Stimulated activated CD4-positive, alpha-beta T cell treated with anti-CD3 and anti-CD28 coated beads, Interleukin-1b, Interleukin-23, amount 100 ng/mL, for 1 hour (primary cell): ENCODE measurements at places on chromosomes 11 and 22.
A peak's percentile ranks its signal among the peaks of the same experiment; 100 is the strongest.

- DNase-seq, result no peak
Observed at GRCh38 chr11:3183523-3183922, 18.4 kb upstream of the OSBPL5 start.

- DNase-seq, result no peak
Observed at GRCh38 chr11:1744891-1745700, 5.3 kb downstream of the IFITM10 start.

DNA sequence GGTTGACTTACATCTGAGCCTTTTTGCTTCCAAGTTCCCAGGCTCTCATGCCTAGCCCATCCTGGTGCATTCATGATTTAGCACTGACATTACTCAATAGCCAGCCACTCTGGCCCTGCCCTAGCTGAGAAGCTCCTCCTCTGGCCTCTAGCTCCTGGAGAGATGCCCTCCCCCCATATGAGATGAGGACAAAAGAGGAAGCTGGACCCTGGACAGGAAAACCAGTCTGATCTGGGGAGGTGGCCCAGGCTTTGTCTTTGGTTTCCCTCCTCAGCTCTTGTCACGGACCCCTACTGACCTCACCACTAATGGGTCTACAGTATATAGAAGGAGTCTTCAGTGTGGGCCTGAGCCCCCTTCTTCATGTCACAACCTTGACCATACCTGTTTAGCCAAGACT is 3.0 kb downstream of the RHOG start:
- DNase-seq, result no peak

DNA sequence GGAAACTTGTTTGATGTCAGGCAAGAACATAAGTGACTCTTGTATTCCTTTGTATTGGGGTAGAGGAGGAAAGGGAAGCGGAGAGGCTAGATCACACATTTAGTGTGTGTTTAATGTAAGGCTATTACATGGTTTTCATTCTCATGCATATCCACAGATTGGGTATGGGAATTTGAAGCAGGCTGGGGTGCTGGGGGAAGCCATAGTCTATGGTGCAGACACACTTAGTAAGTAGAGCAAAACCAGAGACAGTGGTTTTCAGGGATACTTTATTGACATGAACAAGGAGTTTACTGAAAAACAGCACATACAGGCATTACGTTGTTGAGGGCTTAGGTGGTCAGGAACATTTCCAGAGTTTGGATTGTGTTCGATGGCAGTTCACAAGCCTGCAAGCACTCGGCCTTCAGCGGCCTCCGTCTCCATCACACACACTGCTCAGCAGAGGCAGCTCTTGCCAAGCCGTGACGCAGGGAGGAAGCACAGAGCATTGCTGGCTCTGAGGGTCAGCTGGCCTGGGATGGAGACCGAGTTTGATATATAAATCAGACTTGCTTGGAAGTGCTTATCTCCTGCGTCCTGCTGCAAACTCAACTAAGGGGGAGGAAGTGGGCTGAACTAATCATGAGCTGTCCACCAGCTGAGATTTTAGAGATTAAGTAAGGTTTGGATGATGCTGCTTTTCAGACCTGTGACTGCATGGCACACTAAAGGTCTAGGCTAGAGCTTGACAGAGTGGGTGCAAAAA is 25.3 kb downstream of the SCN3B start:
- no peak for DNase-seq

DNA sequence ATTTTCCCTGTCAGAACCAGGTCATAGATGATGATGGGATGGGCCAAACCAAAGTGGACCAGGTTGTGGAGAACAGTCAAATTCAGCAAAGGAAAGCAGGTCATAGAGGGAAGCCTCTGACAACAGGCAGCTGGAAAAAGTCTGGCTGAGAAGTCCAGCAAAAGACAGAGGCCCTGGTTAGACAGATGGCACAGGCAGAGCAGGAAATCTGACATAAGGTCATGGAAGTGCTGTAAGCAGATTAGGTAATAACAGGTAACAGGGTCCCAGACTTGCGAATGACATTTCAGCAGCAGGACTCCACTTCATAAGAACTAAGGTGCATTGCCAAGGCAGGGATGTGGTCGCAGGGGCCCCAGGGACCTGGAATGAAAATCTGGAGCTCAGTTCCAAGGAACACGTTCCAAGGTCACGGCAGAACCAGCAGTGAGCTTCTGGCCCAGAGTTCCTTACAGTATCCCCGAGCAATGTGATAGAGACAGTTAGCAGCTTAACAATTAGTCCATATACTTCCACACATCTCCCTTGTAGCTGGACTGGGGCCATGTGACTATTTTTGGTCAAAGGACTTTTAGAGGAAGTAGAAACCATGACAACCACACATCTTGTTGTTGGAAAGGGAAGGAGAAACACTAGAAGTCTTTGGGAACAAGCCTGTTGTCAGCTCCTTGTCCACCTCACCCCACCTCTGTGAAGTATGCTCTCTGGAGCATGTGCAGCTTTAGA is 75.4 kb downstream of the ME3 start:
- DNase-seq, result no peak

GRCh38 chr22:19730655-19731360 is 7.5 kb downstream of the GP1BB start:
- DNase-seq, result peak; percentile 86

- DNase-seq, result no peak
Observed at GRCh38 chr11:86978756-86979608, 23.8 kb upstream of the FZD4 start.

- no peak for DNase-seq
Observed at GRCh38 chr11:75132080-75132479, 18.8 kb upstream of the SLCO2B1 start.

DNA sequence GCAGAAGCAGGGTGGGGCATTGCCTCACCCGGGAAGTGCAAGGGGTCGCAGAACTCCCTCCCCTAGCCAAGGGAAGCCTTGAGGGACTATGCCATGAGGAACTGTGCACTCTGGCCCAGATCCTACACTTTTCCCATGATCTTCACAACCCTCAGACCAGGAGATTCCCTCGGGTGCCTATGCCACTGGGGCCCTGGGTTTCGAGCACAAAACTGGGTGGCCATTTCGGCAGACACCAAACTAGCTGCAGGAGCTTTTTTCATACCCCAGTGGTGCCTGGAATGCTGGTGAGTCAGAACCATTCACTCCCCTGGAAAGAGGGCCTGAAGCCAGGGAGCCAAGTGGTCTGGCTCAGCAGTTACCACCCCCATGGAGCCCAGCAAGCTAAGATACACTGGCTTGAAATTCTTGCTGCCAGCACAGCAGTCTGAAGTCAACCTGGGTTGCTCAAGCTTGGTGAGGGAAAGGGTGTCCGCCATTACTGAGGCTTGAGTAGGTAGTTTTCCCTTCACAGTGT is 573.7 kb upstream of the ANO3 start:
- DNase-seq, result no peak

DNA sequence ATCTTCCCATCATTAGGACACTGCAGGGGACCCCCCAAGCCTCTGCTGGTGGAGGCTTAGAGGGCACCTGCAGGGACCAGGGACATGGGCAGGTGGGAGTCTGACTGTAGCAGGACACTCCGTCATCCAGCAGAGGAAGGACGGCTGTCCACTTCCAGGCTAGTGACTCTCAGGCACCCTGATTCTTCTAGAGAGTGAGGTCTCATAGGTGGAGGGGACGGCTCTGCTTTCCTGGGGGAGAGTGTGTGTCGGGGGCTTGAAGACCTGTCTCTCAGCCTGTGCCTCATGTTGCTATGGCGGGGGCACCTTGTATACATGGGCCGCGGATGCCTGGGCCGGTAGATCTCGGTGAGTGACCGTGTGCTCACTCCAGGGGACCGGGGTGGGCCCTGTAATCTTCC is 1116.6 kb downstream of the BRD1 start:
- no peak for DNase-seq

- no peak for DNase-seq
Observed at GRCh38 chr11:92107331-92107730, 117.3 kb upstream of the FAT3 start.

GRCh38 chr11:100889758-100890157 is 202.7 kb downstream of the ARHGAP42 start:
- no peak for DNase-seq

DNA sequence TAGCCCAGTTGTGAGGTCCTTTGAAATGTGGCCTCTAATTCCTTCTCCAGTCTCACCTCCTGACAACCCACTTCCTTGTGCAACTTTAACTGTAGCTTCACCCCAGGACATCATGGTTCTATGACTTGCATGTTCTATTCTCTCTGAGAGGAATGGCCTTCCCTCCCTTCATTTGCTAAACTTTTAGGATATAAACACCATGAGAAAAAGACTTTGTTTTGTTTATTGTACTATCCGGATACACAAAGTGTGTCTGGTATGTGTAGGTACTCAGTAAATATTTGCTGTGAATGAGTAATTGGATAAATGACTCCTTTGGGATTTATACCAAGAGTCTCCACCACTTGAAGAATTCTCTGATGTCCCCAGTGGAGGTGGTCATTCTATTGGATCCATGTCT is 547.6 kb downstream of the INSC start:
- DNase-seq, result no peak

DNA sequence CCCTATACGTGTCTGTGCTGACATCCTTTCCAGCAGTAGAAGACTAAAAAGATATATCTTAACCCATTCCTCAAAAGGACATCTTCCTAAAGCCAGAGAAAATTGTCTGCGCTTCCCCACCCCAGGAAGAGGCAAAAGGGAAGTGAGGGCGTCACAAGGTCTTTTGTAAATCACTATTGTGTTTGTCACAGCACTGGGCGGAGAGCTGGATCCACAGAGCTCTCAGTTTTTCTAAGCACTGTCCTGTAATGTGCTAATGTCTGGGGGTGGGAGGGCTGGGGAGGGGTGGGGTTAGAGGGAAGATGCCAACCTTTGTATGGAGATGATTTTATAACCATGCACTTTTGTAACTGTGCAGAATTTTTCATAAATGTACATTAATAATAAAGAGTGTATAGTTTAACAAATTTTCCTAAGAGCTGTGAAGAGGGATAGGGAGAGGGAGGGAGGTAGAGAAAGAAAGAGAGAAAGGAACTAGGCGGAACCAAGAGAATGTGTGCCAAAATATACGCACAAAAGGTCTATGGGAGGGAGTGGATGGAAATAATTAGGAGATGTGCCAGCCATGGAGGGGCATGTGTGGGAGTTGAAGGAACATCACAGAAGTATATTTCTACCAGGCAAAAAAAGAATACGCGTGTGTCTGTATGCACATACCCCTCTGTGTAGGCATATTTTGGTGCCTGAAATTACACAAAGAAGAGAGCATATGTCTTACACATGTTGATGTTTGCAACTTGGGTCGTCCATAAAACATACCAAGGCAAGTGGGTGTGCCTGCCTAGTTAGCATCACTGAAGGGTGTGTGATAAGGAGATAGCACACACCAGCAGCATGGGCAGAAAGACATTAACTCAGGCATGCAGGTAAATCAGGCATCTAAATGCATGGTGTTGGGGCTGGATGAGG is 9.8 kb downstream of the LRRC55 start:
- no peak for DNase-seq

DNA sequence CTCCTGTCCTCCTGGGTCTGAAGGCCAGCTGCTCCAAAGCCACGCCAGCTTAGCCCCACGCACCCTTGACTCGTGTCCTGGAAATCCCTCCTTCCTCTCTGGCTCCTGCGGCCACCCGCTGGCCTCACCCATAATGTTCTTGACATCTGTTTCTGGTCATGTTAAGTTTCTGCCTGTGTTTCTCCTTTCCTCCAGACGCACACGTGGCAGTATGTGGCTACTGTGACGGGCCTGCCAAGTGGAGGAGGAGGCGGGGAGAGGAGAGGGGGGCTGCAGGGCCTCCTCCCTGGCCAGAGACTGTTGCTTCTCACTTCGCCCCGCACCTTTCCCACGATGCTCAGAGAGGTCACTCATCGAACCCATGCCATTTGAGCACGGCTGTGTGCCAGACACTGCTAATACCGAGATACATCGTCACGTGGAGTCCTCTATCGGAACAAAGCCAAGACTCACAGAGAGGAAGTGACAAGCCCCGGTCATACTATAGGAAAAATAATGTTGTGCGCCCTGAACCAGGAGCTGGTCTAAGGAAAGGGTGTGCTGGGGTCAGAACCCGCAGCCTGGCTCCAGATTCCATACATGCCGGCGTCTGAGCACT is 11.5 kb downstream of the C1QTNF6 start:
- no peak for DNase-seq

GRCh38 chr11:74739546-74740270 is 8.5 kb upstream of the CHRDL2 start:
- peak; percentile 14 for DNase-seq

DNA sequence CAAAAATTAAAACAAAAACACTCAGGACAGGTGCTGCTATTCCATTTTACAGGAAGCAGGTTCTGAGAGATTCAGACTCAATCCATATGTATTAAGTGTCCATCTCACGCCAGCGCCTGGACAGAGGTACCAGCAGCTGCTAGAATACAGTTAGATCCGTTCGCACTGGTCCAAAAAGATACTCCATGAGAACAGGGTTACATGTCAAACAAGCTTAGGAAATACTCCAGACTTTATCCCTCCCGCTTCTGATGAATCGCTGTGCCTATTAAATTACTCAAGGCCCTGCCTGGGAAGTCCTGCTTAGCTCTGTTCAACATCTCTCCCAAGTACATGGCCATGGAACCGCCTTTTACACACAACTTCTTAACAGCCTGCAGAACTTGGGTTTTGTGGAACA is 50.2 kb upstream of the SLC35C1 start:
- no peak for DNase-seq

DNA sequence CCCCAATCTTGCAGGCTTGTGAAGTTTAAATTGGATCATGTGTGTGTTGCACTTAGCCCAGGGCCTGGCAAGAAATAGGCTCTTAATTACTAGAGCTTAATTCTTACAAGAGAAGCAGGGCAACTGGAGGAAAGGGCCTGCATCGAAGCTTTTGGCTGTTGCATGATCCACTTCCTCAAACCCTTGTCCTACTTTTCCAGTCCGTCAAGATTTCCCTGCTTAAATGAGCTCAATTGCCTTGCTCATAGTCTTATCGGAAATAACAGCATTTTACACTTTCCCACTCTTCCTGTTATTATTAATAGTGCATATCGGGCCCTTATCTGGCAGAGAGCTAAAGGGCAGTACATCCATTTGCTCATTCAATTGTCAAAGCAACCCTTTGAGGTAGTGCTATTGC is 18.1 kb downstream of the DTX4 start:
- DNase-seq, result no peak

DNA sequence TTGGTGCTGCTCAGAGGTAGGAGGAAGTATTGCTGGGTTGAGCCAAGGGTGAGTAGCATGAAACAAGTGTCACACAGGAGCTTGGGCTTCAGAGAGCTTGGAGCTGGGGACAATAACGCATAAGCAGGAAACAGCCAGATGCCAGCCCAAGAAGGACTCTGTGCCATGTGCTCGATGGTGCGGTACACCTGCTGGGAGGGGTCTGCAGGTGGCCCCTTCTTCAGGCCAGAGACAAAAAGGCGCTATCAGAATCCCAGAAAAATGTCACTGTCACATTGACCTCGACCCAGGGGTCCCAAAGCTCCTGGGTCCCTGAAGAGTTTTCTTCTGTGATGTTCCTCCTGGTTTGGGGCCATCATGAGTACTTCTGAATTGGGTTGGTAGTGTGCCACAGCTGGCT is 244.4 kb downstream of the TBC1D22A start:
- DNase-seq, result no peak
